ENCODE measurements at places on chromosomes 5 and 9.
A peak's percentile ranks its signal among the peaks of the same experiment; 100 is the strongest.

GRCh38 chr5:115772731-115773475 lies 43.6 kb downstream of the CDO1 start:
- DNase-seq, result peak; percentile 24

DNA sequence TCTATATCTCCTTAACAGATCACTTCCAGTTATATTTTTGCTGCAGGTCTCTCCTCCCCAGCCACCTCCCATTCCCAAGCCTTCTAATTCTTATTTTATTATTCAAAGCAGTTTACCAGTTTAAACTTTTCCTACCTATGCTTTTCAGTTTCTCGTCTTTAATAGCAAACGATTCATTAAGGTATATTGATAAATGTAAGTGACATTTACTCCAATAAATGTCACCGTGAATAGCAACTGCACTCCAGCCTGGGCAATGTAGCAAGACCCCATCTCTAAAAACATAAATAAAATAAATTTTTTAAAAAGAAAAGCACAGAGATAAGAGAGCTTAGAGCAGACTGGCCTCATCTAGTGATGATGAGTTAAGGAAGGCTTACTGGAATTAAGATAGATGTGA lies 42.6 kb downstream of the ARRDC3 start:
- DNase-seq, result no peak

DNA sequence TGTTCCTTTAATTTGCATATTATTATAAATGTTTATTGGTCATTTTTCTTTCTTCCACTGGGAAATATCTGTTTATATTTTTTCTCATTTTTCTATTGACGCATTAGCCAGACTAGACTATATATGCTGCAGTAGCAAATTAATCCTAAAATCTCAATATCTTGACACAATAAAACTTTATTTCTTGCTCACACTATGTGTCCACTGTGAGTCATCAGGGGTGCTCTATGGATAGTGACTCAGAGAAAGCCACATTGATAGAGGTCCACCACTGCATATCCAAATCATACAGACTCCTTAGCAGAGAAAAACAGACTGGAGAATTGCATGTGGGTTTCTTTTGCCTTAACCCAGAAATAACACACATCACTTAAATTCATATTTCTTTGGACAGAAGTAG lies 20.8 kb downstream of the OR1L3 start:
- no peak for DNase-seq

- DNase-seq, result no peak
Observed at GRCh38 chr9:127007638-127008037, 93.1 kb downstream of the RALGPS1 start.

- no peak for DNase-seq
Observed at GRCh38 chr5:75234251-75234650, 2.4 kb downstream of the ANKRD31 start.

GRCh38 chr5:3347741-3348140 lies 247.9 kb upstream of the IRX1 start:
- DNase-seq, result peak; percentile 5

DNA sequence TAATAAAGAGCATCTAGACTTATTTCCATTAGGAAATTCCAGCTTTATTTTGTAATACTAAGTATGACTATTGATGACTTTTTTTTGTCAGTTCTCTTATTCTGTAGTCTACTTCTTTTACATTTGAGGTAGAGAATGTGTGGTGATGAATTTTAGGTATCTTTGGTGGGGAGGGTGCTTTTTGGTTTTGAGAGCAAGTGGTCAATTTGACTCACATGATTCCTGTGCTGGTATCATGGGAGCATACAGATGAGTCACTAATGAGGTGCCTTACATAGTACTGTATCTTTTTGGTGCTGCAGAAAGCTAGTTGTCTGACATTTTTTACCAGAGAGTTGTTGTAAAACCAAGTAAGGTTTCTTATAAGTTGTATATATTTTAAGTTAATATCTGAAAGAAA lies 35.3 kb downstream of the ERBIN start:
- DNase-seq, result no peak

GRCh38 chr5:117302473-117302872 lies 727.9 kb upstream of the SEMA6A start:
- DNase-seq, result no peak

- no peak for DNase-seq
Observed at GRCh38 chr5:168072665-168073064, 218.8 kb upstream of the WWC1 start.

GRCh38 chr5:107605596-107606125 lies 65.1 kb downstream of the EFNA5 start:
- peak; percentile 18 for DNase-seq

- DNase-seq, result peak; percentile 67
Observed at GRCh38 chr5:139104577-139105276, 93.4 kb downstream of the SIL1 start.

GRCh38 chr9:91465420-91465819 lies 41.8 kb upstream of the NFIL3 start:
- no peak for DNase-seq

- no peak for DNase-seq
Observed at GRCh38 chr5:3948838-3949237, 353.2 kb downstream of the IRX1 start.

GRCh38 chr5:165477546-165477945 lies 1972.1 kb downstream of the MAT2B start:
- DNase-seq, result no peak

- DNase-seq, result no peak
Observed at GRCh38 chr5:173020154-173020581, 36.0 kb upstream of the CREBRF start.

- DNase-seq, result no peak
Observed at GRCh38 chr9:39588500-39589137, 233.2 kb downstream of the SPATA31A1 start.

GRCh38 chr5:121979691-121980090 lies 17.9 kb downstream of the SRFBP1 start:
- no peak for DNase-seq

GRCh38 chr5:135481387-135481786 lies 29.2 kb upstream of the TIFAB start:
- DNase-seq, result no peak
